GM23338 (cell line): ENCODE measurements at places on chromosomes 7 and 10. TPM values are rescaled to one million over a fixed set of nuclear protein-coding genes. Genes with fewer than 3 reads are reported as not detected.

DNA sequence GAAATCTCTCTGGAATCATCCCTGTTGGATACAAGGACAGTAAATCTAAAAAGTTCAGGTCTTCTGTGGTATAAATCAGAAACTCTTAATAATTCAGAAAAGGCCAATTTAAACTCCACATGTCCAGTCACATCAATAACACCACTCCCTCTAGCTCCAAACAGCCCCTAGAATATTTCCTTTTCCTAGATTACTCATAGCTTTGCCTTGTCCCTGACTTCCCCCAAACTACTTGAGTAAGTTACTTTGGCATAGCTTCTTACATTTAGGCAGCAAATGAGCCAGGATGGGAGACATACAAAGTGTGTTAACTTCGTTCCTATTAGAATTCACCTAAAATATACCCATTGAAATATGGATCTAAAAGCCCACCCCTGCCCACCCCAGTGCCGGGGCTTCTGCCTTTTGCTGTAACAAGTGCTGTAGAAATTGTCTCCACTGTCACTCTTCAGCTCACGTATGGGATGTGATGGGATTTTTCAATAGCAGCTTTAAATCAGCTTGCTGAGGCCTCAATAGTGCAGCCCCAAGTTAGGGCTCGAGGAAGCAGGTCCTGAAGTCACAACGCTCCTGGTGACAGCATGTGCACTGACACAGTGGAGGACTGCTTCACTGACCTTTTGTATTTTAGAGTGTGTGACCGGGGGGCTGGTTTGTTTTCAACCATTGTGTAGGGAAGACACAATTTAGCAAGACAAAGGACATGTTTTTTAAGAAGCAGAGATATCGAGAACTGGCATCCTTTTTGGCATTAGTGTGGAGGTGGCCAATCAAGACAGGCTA lies 218.2 kb upstream of the KMT2E start:
- no peak for DNase-seq

GRCh38 chr10:116742367-116743265 lies at the start of gene HSPA12A:
TSS of gene HSPA12A (minus strand) at chr10:116742566. CDS start at chr10:116742469, 97 bp downstream.
- DNase-seq, result peak; percentile 73

DNA sequence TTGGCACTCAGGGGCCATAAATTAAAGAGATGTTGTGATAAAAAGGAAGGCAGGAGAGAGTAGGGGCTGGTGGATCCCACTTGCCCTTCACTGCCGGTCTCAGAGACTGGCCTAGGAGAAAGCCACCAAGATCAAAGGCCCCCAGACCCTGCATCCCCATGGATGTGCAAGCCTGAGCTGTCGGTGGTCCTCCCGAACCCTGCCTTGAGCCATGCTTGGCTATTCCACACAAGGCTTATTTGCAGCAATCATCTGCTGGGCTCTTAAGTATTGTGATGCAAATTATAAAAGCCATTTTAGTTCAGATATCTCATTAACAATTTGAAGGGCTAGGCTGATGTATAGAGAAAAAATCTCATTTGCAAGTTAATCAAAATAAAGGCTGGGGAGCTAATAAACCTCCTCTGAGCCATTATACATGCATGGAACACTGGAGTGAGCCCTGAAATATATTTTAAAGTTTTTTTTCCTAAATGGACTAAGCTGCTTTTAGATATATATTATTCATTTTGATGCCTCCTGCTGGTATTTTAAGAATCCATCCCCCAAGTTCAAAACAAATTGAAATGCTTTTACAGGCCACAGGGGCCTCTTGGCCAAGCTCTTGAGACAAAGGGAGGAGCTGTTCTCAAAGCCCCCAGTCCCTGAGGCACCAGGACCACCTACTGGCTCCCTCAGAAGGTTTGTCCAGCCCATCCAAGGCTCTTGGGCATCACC lies 28.1 kb downstream of the OAT start:
- DNase-seq, result no peak

- DNase-seq, result no peak
These were observed 89.0 kb downstream of the SEMA3D start for GRCh38 chr7:85097844-85098243.

GRCh38 chr7:11709196-11709595 lies 122.8 kb downstream of the THSD7A start:
- DNase-seq, result no peak

DNA sequence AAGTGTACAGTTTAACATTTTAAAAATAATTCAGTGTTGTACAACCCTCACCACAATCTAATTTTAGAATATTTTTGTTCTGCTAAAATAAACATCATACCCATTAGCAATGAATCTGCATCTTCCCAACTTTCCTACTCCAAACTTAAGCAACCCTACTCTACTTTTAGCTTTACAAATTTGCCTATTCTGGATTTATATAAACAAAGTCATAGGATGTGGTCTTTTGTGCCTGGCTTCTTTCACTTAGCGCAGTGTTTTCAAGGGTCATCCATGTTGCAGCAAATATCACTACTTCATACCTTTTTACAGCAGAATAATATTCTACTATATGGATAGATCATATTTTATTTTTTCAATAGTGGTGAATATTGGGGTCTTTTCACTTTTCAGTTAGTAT lies 18.9 kb downstream of the CALML3 start:
- no peak for DNase-seq

- no peak for DNase-seq
These were observed 54.2 kb downstream of the FAM53B start for GRCh38 chr10:124689911-124690498.

GRCh38 chr7:144445590-144445989 lies 42.1 kb upstream of the NOBOX start:
- no peak for DNase-seq

DNA sequence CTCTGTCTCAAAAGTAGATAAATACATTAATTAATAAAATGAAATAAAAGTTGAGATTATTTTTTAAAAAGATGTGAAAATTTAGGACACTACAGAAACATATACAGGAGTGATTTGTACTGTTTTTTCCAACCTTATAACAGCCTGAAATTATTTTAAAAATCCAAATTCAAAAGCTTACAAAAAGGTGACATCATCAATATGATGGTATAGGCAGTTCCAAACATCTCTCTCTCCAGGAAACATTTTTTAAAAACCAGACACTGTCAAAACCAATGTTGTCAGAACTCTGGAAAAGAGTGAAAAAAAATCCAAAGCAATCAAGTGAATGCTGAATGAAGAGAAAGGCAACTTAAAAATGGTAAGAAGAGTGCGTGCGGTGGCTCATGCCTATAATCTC lies 76.7 kb downstream of the HHEX start:
- no peak for DNase-seq

The SLC18A2 gene
- polyA plus RNA-seq, result 4.3 TPM in 2 replicates

- DNase-seq, result peak; percentile 54
These were observed 993 bp downstream of the ZC3HAV1 start for GRCh38 chr7:139108266-139109187.

The IDI2 gene
- polyA plus RNA-seq, result not detected in 2 replicates

GRCh38 chr7:157985636-157986035 lies 602.0 kb downstream of the PTPRN2 start:
- no peak for DNase-seq

- no peak for DNase-seq
These were observed 115.5 kb downstream of the FOXP2 start for GRCh38 chr7:114530057-114530611.

GRCh38 chr7:73735528-73735905 lies 3.1 kb downstream of the ABHD11 start:
- no peak for DNase-seq

DNA sequence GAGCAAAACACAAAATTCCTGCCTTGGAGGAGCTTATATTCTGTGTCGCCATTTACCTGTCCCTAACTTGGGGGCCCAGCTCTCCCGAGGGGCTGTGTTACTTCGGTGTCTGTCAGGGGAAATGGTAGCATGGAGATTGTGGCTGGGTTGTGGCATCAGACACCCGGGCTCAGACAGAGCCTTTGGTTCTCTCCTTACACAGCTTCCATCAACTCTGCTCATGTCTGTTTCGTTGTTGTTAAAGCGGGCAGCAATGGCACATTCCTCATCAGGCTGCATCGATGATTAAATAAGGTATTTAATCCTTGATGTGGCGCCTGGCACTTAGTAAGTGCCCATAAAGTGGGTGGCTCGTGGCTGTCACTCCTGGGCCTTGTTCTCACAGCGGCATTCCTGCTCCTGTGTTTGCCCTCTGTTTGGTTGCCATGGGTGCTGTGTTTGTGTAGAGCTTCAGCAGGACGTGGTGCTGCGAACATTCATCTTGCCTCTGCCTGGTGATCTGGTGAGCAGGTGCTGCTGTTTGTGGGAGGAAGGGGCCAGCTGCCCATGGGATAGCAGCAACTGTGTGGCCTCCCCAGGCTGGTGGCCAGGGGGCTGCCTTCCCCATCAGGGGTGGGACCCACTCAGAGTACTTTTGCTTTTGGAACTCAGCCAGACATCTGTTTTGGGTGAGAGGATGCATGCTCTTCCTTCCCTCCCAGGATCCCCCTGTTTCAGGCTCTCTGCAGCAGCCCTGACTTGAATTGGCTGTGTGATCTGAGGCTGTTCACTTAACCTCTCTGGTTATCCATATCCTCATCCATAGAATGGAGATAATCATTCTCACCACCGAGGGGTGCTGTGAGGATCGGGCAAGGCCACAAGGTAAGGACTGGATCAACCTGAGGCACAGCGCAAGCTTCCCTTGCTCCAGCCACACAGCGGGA lies 207.2 kb upstream of the SVIL start:
- DNase-seq, result peak; percentile 56

DNA sequence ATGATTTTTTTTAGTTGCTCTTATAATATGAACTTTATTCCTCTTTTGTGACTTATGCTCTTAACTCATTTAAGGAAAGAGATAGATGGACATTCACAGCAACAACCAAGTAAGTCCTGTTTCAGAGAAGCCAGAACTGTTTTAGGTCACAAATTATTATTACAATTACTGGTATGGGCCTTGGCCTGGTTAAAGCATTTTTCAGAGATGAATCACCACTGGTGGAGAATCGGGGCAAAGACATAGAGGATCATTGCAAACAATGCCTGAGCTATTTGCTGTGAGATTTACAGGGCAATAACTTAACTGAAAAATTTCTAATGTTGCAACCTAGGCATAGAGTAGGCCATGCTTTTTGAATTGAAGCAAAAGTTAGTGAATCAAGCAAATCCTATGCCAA lies 138.0 kb upstream of the YAE1 start:
- no peak for DNase-seq

- no peak for DNase-seq
These were observed 113.9 kb upstream of the PRSS58 start for GRCh38 chr7:142371586-142372377.

The NCF1 gene
- polyA plus RNA-seq, result 1.4 and 3.1 TPM in 2 replicates

The SLC13A4 gene
- polyA plus RNA-seq, result 2.3 TPM in 2 replicates

The TMEM213 gene
- 0.14 and 0.89 TPM in 2 replicates for polyA plus RNA-seq

DNA sequence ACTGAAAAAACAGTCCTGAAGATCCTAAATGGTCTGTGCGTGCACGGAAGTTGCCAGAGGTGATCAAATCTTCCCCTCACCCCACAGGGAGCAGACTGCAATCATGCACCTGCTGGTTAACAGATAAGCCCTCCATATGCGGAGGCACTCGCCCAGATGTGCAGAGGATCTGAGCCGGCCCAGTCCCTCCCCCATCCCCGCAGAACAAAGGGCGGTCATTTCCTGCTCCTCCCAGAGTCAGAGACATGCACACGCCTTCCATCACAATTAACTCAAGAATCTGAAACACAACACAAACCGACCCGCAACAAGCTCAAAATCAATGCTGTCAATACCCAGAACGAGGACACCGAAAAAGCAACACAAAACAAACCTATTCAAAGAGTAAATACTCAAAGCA lies 24.2 kb downstream of the CRTAC1 start:
- DNase-seq, result peak; percentile 82

- DNase-seq, result no peak
These were observed 3.3 kb upstream of the MEST start for GRCh38 chr7:130488392-130489139.

DNA sequence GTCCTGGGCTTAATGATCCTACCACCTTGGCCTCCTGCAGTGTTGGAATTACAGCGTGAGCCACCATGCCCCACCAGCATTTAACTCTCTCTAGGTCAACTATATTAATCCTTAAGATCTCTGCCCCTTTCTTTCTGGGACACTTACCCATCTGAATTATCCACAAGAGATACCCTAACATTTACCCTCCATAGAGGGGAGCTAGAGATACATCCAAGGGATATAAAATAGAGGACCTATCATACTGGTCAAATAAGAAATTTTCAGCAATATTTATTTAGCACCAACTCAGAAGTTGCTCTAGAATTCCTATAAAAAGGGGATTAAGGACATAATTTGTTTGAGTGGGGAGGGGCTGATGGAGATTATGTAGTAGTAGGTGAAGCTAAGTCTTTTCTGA lies 96.5 kb downstream of the OTUD1 start:
- DNase-seq, result peak; percentile 11

The ZPBP gene
- polyA plus RNA-seq, result not detected in 2 replicates

The CDC14C gene
- polyA plus RNA-seq, result not detected in 2 replicates

The AFAP1L2 gene
- polyA plus RNA-seq, result 2.3 TPM in 2 replicates

The ALOX5 gene
- polyA plus RNA-seq, result 2.8 and 3.7 TPM in 2 replicates

DNA sequence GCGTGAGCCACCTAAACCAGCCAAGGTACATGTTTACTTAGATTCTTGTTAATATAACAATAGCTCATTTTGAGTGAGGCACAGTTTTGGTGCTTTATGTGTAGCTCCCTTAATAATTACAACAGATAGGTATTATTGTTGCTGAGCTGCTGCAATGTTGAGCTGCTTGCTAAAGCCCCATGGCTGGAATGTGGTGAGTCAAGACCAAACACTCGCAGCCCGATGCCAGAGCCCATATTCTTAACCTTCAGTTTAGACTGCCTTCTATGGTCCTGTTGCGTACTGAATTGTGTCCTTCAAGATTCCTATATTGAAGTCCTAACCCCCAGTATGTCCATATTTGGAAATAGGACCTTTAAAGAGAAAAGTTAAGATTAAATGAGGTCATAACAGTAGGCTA lies 407.1 kb downstream of the NEBL start:
- no peak for DNase-seq

DNA sequence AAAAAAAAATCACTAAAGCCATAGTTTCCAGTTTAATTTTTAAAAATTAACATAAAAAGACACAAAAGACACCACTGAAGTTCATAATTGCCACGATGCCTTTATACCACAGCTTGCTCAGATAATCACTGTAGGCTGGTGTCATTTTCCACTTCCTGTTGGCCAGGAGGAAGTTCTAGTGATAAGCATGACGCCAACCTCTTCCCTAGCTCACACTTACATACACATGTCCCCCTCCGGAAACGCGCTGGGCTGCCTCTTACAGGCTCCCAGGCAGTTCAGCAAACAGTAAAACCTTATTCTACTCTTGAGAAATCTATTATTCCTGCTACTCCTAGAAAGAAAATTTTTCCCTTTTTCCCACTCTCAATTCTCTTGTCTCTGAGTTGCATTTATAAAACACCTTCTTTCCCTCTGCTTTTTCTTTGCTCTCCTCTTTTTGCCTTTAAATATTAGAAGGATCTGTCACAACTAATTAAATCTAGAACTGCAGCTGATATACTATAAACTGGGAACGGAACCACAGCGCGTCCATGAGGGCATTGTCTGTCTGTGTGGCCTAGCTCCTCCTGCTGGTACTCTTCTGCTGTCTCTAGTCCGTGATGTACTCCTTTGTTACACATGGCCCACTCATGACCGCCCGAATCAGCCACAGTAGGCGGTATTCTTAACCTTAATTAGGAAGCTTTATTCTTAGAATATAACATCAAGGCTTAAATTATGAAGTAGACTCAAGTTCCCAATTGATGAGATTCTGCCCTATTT lies 664.9 kb downstream of the CNTNAP2 start:
- no peak for DNase-seq

The TAS2R4 gene
- polyA plus RNA-seq, result 0.77 and 1.2 TPM in 2 replicates
